Caco-2 (cell line): ENCODE measurements at places on chromosomes 2 and 18. TPM values are rescaled to one million over a fixed set of nuclear protein-coding genes. Genes with fewer than 3 reads are reported as not detected.

DNA sequence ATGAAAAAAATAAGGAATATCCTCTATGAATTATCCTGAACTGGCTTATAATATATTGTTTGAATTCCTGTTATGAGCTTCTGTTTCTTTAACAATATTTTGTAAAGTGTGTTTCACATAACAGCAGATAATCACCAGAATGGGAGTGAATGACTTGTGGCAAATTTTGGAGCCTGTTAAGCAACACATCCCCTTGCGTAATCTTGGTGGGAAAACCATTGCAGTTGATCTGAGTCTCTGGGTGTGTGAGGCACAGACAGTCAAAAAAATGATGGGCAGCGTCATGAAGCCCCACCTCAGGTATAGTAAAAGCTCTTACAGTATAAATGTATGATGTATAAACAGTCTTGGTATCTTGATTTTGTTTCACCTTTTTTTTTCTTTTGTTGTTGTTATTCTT is 5.9 kb downstream of the GEN1 start:
- no peak for DNase-seq

DNA sequence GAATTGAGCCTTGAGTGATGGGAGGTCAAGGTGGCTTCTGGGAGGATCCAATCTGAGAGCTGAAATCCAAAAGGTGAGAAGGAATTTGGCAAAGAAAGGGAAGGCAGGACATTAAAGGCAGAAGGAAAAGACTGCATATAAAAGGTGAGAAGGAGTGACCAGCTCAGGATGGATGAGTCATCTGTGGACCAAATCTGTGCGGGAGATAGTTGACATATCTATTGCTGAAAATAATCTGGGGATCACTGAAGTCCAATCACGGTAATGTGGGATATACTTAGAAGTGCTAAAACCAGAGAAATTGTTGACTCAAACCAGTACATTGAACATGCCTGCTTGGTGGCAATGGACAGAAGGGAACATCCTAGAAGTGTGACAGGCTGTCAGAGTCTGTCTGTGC is 8.0 kb upstream of the PTPN4 start:
- no peak for DNase-seq

NGEF gene
- total RNA-seq: 0.39 and 0.77 TPM in 2 replicates

GRCh38 chr2:145399131-145399530 is 879.2 kb upstream of the ZEB2 start:
- no peak for DNase-seq

ANKRD30B gene
- total RNA-seq: 0.07 and 0.44 TPM in 2 replicates

DNA sequence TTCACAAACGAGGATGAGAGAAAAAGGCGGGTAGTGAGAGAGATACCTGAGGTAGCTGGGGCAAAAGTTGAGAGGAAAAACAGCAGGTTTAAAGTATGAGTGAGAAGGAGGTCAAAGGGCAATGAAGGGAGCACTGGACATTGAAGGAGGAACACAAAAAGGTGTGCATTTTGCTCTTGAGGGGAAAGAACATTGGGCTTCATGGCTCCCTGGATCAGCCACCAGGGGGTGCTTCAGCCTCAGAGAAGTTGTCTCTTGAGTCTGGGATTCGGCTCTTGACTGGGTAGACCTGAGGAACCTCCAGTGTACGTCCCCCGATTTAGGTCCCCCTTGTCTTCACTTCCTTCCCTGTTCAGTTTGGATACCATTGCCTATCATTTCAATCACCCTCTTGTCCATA is 128.5 kb downstream of the RAPGEF4 start:
- DNase-seq: peak; percentile 42

- DNase-seq: no peak
Observed at GRCh38 chr2:191222507-191222906, 22.7 kb upstream of the MYO1B start.

GRCh38 chr18:49723648-49724180 is 89.6 kb downstream of the ACAA2 start:
- DNase-seq: peak; percentile 48

DNA sequence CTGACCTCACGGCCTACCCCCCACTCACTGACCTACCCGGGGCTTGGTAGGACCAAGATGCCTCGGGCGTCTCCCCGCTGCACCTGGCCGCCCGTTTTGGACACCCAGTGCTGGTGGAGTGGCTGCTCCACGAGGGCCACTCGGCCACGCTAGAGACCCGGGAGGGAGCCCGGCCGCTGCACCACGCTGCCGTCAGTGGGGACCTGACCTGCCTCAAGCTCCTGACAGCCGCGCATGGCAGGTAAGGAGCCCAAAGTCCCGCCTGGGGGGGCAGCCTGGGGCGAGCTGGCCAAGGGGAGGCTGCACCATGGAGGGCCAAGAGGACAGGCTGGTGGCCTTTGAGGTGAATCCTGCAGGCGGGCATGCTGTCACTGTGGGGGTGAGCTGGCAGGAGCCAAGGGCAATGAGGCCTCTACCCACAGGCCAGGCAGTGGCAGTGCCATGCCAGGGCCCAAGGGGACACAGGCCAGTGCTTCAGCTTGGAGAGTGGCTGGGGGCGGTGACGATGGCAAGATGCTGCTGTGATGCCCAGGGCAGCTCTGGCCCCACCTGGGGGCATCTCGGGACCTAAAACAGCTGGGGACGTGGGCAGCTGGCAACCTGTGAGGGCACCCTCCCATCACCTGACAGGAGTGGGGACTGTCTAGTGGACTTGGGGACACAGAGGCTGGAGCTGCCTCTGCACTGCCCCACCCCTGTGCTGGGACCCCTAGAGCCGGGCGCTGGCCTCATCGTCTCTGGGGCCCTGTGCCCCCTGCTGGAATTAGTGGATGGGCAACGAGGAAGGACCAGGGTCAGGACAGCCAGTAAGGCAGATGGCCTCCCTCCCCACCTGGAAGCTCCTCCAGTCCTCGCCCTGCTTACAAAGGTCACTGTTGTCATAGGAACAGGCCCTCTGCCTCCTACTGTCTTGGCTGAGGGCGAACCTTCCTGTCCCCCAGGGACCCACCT is 2.0 kb downstream of the ESPNL start:
- no peak for DNase-seq

RUFY4 gene
- not detected in 2 replicates for total RNA-seq
